ENCODE measurements at places on chromosomes 6 and 20.

DNA sequence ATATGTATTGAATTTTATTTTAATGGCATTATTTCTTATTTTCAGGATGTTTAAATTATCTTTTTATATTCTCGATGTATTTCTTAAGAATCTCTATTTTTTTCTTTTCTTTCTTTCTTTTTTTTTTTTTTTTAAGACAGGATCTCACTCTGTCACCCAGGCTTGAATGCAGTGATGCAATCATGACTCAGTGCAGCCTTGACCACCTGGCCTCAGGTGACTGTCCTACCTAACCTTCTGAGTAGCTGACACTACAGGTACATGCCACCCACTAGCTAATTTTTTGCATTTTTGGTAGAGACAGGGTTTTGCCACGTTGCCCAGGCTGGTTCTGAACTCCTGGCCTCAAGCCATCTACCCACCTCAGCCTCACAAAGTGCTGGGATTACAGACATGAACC, 143.8 kb upstream of the LAMA2 start:
- DNase-seq = no peak

GRCh38 chr6:130293800-130294199, 71.0 kb upstream of the SAMD3 start:
- DNase-seq = no peak

DNA sequence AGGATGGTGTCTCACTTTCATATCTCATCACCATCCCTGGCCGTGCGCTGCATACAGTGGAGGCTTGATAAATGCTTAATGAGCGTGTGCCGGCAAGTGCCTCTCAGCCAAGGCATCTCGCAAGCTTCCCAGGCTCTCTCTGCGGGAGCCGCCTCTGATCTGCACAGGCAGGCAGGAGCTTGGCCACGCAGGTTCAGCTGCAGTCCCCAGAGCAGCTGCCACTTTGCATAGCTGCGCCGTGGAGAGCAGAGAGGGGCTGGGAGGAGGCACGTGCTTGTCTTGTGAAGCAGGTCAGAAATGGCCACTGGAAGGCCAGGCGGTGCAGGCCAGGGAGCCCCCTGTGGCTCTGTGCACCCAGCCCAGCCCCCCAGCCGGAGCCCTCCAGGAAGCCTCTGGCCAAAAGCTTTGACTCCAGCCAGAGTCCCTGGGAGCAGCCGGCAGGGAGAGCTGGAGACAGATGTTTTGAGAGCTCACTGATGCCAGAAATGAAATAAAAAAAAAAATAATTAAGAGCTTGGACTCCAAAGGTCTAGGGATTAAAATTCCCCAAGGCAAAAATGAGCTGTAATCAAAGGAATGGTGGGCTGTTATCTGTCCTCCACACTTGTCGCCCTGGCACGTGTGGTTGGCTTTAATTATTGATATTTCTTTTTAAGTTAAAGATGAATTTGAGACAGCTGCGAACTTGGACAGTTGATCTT, 377.0 kb downstream of the CDH4 start:
- DNase-seq = no peak

DNA sequence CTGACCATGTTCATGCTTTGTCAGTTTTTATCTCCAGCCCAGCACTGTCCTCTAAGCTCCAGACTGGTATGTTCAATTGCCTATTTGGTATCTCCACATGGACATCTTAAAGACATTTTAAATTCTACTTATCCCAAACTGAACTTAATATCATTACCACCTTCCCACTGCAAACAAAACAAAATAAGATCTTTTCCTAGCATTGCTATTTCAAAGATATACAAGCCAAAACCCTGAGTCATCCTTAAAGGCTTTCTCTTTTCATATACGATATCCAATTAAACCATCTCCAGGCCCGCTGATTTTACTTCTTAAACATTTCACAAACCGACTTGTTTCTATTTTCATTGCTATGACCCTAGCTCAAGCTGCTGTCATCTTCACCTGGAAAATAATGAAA, 35.1 kb upstream of the HS3ST5 start:
- no peak for DNase-seq

DNA sequence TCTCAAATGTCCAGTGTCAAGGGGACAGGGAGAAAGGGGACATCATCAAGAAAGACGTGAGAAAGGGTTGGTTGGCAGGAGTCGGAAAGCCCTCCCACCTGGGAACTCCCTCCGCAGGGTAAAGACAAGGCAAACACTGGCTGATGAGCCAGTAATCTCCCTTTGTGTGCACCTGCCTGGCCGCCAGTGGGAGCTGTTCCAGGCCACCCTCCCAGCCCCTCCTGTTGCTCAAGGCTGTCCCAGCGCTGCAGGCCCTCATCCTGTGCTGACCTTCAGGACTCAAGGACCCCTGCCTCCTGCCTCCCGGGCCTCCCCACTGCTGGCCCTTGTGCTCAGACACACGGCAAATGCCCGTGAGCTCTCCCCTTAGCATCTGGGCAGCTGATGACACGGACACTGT, 7.4 kb downstream of the FRMD1 start:
- DNase-seq = no peak

- DNase-seq = no peak
Observed at GRCh38 chr6:16135066-16135465, 6.2 kb downstream of the MYLIP start.

- no peak for DNase-seq
Observed at GRCh38 chr6:119303164-119303887, 46.2 kb downstream of the MAN1A1 start.

GRCh38 chr20:51763965-51764602, 4.1 kb downstream of the ATP9A start:
- DNase-seq = no peak

- DNase-seq = no peak
Observed at GRCh38 chr20:38217791-38218565, 42.6 kb downstream of the KIAA1755 start.

- DNase-seq = no peak
Observed at GRCh38 chr6:63864671-63865318, 229.2 kb downstream of the PHF3 start.

GRCh38 chr6:156413154-156413553, 364.0 kb upstream of the ARID1B start:
- DNase-seq = no peak

- no peak for DNase-seq
Observed at GRCh38 chr20:25203871-25204320, 8.4 kb downstream of the ENTPD6 start.

- no peak for DNase-seq
Observed at GRCh38 chr6:14945461-14946185, 300.2 kb upstream of the JARID2 start.

- DNase-seq = no peak
Observed at GRCh38 chr20:9177278-9177677, 108.4 kb downstream of the PLCB4 start.

DNA sequence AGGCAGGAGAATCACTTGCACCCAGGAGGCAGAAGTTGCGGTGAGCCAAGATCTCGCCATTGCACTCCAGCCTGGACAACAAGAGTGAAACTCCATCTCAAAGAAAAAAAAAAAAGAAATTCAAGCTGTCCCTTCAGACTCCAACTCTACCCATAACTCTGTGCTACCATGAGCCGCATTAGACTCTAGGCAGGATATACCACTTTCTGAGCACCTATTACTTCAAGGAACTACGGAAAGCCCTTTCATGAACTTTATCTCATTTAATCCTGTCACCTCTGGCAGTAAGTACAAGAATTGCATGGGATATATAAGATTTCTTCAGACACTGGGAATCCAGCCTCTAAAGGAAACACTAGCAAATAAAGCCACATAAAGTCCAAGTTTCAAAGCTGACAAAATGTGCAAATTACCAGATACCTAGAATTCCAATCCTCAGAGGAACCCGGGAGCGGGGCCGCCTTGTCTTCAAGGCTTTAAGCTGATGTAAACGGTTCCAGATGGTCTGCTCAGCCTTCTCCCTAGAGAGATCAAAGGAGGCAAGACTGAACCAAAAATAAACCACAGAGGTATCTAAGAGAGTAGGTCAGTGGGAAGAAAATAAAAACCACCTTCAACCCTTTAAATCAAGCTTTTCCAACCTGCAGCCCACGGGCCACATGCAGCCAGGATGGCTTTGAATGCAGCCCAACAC, 9.4 kb downstream of the CDK5RAP1 start:
- no peak for DNase-seq

DNA sequence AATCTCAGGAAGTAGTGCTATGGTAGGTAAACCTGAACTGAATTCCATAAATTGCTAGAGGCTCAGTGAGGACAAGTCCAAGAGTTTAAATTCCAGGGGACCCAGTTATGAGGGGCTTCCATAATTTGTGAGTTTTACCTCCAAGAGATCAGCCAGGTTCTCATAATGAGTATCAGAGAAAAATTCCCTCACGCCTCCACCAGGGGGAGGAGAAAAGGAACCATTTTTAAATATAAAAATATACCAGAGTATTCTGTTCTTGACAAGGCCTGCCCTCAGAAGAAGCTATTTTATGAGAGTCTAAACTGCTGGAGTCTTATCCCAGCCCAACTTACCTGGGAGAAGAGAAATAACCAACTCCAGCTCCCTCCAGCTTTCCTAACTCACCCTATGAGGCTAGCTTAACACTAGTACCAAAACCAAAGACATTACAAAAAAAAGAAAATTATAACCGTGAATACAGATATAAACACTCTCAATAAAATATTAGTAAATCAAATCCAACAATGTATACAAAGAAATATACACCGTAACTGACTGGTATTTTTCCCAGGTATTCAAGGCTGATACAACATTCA, 158.7 kb downstream of the TFAP2A start:
- DNase-seq = no peak

DNA sequence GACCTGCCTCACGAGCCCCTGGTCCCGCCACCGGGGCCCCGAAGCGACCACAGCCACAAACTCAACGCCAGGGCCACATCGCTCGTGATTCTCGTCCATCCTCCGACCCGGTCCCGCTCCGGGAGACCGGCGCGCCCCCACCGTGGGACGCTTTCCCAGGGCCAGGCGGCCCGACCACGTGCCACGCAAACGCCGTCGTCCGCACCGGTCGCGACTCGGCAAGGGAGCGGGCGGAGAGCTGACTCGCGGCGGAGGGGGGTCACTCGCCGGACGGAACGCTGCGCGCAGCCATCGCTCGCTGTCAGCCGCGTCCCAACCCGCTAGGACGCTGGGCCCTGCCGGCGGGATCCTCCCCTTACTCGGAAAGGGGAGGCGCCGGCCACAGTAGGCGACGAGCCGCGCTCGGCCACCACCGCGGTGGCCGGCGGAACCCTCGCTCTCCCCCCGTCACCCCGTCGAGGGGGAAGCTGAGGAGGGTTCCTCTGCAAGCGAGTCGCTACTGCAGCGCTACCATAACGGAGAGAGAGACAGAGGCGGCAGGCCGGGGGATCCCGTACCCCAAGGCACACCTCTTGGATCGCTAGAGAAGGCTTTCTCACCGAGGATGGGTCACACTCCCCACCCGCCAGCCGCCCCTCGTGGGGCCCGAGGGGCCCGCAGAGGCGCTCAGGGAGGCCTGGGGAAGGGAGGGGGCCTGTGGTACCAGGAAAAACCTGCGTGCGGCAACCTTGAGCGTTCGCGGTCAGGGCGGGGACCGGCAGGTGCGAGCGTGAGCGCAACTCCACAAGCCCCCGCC, 511.8 kb upstream of the ZNF337 start:
- DNase-seq = no peak

- DNase-seq = no peak
Observed at GRCh38 chr20:9485614-9486340, 28.6 kb upstream of the LAMP5 start.

GRCh38 chr20:62561182-62561581, 81.1 kb upstream of the SLCO4A1 start:
- DNase-seq = no peak

DNA sequence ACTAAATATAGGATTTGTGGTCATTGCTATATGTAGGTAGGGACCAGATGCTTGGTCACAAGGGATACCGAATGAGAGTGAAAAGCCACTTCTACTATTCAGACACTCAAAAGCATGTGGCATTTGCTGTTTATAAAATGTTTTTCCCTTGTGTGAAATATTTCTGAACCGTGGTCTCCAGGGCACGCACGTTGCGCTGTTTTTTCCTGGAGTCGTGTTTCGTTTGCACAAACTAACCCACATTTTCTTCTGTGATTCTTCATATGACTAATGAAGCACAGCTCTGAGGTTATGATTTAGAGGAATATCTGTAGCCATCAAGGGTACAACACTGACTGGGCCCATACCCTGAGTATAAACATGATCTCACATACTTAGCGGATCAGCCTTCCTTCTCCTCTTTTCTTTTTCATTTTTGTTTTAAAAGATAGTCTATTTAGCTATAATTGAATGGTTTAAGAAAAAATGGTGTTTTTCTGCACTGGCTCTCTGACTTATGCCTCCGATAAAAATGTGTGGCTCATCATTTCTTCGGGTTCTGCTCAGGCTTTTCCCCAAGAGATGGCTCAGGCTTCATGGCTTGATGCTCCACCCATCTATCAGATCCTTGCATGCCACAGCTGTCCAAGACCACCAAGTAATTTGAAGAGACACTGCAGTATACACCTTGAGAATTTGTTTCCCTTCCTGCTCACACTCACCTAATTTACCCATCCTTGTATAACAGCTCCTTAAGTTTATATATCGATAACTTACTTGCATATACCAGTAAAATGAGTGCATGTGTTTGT, 59.9 kb upstream of the HBS1L start:
- no peak for DNase-seq

DNA sequence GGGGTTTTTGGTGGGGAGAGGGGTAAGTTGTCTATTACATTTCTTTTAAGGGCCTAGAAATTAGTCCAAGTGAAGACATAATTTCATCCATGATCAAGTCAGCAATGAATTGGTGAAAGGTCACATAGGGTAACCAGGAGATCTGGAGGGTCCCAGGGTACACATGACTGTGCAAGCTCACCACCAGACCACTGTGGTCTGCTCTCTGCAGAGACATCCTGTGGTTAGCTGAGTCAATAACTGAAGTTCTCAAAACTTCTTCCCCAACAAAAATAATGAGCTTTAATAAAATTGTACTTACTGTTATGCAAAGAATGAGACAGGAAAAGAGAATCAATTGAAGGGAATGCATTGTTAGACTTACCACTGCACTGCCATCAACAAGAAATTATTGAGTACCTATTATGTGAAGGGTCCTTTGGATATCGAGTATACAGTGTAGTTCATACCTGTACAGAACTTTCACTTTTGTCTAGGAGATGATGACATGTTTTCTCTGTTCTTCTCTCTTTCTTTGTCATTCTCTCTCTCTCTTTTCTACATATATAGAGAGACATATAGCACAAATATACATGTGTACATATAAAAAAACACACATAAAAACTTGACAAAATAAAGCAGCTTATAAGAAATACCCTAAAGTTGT, 209.8 kb downstream of the GJA1 start:
- no peak for DNase-seq

- DNase-seq = no peak
Observed at GRCh38 chr20:46305331-46305972, 2.8 kb downstream of the CDH22 start.

GRCh38 chr6:133595111-133595761, 293.7 kb upstream of the TCF21 start:
- DNase-seq = no peak
